Activated CD4-positive, CD25-positive, alpha-beta regulatory T cell treated with anti-CD3 and anti-CD28 coated beads, Interleukin-2, amount 50 U/mL, for 24 hours (primary cell): ENCODE measurements at places on chromosomes 4 and X.

DNA sequence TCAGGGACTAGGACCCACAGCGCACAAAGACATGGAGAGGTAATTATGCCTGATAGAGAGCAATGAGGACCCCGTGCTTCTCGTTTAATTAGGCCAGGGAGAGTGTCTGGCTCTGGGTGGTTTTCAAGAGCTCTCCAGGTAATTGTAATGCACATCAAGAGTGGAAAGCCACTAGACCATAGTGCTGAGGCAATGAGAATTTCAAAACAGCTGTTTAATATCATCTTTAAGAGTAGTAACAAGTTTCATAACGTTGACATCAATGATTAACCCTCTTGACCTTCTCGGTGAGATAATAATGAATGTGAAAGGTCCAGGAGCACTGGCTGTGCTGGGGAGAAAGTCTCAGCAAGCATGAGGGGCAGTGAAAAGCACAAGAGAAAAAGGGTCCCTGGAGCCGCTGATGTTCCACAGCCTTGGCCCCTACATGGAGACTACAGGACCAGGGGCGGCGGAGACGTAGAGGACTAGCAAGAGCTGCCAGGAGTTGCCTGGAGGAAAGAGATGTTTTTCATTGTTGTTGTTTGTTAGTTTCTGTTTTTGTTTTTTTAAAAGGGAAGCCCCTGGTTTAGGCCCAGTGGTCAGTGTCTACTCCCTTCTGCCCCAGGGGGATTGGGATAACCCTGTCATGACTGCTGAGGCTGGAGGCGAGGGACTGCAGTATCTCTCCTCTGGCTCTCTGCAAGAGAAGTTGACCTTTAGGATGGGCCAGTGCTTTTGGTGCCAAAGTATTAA, 14.8 kb upstream of the CXCR3 start:
- no peak for ATAC-seq

- no peak for ATAC-seq
Observed at GRCh38 chr4:115883847-115884246, 770.4 kb upstream of the NDST4 start.

DNA sequence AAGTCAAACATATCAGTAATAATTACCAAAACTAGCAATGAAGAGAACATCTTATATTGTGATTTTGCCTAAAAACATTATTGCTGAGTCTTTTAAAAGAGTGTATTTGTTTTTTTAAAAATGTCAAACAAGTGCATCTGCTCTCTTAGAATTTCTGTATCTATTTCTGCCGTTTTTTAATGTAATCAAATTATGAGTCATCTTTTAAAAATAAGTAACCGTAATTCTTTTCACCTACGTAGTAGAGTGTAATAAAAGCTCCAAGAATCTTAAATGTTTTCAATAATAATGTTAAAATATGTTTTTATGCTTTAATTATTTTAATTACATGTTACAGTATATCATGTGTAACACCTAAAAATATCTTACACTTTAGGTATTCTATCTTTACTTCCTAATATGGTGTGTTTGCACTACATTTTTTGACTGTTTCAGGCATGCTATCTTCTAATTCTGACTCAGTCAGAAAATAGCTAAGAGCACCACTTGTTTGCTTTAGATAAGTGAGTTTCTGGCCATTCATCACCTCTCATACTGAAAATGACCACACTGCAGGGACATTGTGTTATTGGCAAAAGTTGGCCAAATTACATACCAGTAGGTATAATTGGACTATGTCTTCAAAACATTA, 368.5 kb downstream of the PCDH7 start:
- ATAC-seq, result no peak

GRCh38 chr4:3292571-3293400, at the start of gene RGS12:
Gene RGS12, plus strand, starts transcription at chr4:3293021. Its CDS starts 23,150 bp downstream, at chr4:3316171.
- ATAC-seq, result peak; percentile 97

DNA sequence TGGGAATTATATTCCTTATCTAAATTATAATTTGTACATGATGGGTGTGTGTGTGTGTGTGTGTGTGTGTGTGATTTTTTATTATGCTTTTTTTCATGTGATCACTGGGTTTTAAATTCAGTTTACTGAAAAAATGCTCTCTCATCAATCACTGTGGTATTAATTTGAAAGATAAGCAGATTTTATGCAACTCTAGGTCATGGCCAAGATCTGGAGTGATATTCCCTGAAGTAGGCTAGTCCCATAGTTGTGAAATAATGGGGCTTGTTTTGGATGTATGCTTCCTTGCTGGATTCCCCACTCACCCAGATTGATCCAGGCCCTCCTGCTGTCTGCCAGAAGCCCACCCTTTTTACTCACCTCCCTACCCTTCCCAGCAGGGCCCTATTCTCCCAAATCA, 22.0 kb upstream of the PGRMC2 start:
- ATAC-seq, result no peak

GRCh38 chr4:137623013-137623412, 90.7 kb upstream of the PCDH18 start:
- no peak for ATAC-seq

GRCh38 chr4:120922381-120923206, at the start of gene PRDM5:
Gene PRDM5, minus strand, starts transcription at chr4:120922726. Its CDS starts 118 bp downstream, at chr4:120922608.
- ATAC-seq, result peak; percentile 13

- peak; percentile 86 for ATAC-seq
Observed at GRCh38 chr4:122716825-122717448, 15.6 kb upstream of the BBS12 start.

GRCh38 chrX:46571423-46572339, 1.9 kb upstream of the CHST7 start:
- ATAC-seq, result no peak

- ATAC-seq, result no peak
Observed at GRCh38 chrX:113300580-113300979, 459.9 kb upstream of the AMOT start.

GRCh38 chr4:52713456-52713937, 37.7 kb downstream of the ERVMER34-1 start:
- no peak for ATAC-seq

- ATAC-seq, result no peak
Observed at GRCh38 chrX:9132036-9132638, 98.2 kb upstream of the FAM9B start.

DNA sequence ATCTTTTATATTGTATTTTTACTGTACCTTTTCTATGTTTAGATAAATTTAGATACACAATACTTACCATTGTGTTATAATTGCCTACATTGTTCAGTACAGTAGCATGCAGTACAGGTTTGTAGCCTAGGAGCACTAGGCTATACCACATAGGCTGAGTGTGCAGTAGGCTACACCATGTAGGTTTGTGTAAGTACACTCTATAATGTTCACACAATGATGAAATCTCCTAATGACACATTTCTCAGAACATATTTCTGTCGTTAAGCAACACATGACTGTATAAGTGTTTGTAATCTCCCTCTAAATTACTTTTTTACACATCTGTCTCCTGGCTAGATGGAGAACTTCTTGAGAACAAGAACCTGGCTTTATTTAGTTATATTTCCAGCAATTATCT, 40.3 kb downstream of the UCHL1 start:
- ATAC-seq, result no peak

- ATAC-seq, result no peak
Observed at GRCh38 chr4:832536-832935, 6.6 kb upstream of the CPLX1 start.

DNA sequence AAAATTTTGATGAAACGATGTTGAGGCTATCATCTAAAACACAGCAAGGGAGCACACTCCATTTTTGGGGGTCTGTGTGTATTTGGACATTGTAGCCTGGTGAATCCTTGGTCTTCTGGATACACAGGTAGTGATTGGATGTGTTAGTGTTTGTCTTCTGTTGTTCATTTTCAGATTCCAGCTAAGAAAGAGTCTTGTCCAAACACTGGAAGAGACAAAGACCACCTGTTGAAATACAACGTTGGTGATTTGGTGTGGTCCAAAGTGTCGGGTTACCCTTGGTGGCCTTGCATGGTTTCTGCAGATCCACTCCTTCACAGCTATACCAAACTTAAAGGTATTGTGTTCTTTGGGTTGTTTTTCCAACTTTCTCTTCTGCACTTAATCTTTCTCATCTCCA, 32.8 kb downstream of the NSD2 start:
- ATAC-seq, result no peak

GRCh38 chrX:2500091-2500802, 529 bp downstream of the DHRSX start:
- ATAC-seq, result peak; percentile 51

DNA sequence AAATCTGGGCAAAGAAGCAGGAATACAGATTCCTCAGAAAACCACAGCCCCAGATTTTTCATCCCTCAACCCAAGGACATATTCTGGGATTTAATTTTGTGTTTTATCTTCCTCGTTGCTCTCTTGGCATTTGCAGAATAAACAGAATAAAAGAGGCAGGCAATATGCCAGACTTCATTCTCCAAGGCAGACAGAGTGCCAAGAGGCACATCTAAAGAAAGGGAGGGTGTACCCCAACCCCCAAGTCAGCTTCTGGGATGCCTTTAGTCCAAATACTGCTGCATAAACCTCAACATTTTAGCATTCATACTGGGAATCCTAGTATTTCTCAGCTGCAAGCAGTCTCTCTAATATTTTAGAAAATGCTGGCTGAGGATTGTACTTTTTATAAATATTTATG, 629.2 kb downstream of the KLHL13 start:
- ATAC-seq, result no peak

DNA sequence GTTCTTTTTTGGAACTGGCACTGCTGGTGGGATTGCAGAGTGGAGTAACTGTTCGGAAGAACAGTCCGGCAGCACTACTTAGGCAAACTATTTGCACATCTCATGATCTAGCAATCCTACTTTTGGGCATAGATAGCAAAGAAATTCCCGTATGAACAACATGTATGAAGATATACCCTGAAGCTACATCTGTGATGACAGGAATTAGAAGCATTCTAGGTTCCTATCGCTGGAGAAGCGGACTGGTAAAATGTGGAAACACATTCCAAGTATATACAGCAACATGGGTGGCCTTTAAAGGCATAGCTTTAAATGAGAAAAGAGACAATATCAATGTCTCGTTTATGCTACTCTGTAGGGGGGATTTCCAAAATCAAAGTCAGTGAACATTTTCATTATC, 3.1 kb downstream of the DCAF16 start:
- ATAC-seq, result no peak
